Forelimb muscle (tissue), 1 donor: ENCODE measurements at places on chromosomes 7 and 10.

- DNase-seq, result no peak
Observed at GRCh38 chr7:74032191-74032490, 4.2 kb downstream of the ELN start.

DNA sequence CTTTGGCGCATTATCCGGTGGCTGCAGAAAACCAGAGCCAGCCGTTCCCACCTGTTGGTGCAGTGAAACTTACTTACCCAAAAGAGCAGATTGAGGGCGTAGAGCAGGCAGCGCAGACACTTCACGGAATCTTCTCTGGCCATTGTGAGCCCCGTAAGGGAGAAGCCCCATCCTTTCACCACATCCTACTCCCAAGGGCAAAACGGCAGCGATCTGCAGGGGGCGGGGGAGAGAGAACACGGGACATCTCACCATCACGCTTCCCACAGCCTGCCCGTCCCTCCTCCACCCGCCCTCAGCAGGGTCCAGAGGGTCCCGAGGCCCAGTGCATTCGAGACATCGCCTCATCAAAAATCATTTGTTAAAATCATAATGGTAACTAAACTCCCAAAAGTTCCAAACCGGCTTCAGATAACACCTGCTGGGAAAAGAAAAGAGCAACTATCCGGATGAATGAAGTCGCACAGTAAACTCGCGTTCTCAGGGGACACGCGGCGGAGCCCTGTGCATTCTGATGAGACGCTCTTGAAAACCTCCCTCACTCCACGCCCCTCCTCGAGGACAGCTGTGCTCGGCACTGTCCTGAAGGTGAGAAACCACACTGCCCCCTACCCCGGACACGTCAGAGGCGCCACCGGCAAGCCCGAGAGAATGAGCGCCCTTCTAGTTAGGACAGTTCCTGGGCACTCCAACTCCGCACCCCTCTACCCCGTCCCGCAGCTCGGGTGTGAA is 1.2 kb downstream of the TSPAN12 start:
- no peak for DNase-seq

- DNase-seq, result no peak
Observed at GRCh38 chr10:77478247-77478961, 159.2 kb downstream of the KCNMA1 start.

DNA sequence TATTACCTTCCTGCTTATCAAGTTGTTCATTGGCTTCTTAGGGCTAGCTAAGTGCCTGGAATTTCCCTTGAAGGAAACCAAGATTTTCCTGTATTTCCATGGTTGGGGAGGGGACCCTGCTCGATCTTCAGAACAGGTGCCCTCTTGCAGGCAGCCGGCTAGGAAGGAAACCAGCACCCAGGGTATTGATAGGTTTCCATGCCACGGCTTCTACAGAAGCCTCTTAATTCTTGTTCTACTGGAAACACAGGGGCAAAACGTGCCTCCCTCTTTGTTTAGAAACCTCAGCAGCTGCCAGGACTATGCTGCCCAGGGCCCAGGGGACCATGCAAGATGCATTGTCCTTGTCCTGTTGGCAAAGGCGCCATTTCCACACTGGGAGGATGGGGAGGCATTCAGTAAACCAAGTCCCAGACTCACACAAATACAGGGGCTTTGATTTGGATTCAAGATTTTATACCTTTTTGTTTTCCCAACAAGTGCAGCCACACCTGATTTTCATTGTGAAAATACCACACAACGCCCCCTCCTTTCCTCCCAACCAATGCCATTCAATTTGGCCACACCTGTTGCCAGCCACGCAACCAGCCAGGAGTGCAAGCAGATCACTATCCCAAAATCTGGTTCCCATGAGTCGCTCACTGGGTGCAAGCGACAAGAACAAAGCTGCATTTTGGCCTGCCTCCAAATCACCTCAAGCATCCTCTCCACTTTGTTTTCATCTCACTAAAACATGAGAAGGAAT is 29.6 kb downstream of the C10orf71 start:
- DNase-seq, result no peak

DNA sequence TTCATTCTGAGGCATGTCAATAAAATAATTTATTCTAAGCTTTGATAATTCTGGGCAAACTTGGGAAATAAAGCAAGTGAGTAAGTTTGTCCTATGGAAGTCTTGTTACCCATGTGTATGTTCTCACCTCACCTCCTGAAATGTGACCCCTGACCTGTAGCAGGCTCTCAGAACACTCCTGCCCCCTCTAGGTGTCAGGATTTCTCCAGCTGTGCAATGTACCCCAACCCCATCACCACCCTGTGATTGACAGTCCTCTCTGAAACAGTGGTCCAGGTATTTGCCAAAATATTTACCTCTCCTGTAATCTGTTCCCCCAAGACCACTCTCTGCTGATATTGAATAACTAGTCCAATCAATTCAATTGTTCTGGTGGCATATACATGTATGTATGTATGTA is 122.6 kb upstream of the PTER start:
- DNase-seq, result no peak

GRCh38 chr7:1234049-1234880 is 1.6 kb downstream of the UNCX start:
- DNase-seq, result no peak

DNA sequence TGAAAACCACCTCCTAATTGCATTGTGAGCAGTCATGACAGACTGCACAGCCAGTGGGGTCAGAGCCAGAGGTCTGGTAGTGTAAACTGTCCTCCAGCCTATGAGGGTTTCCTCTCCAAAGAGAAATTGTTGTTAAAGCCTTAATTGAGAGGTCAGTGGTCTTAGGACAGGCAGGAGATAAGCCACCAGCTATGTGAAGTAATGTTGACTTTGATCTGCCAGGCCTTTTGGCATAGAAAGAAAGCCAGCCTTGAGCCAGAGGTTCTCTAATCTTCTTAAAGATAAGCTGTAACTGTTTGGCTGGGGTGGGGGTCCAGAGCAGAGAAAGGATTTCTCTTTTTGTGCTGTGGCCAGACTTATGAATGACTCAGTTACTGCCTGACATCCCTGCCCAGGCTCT is 248.4 kb downstream of the WDR11 start:
- DNase-seq, result no peak

DNA sequence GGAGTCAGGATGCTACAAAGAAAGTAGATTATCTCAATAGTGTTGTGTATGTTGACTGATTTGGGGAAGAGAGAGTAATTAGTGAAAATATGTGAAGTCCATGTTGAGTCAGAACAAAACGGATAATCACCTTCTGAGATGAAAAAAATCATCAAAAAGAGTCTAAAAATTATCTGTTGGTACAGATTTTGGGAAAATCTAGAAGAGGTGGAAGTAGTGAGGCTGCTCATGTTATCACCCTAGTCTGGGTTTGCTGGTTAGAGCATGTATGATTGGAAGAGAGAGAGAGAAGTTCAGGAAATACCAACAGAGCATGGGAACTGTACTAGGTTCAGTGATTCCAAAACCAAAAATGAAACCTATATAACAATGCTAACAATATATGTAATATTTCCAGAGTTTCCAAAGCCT is 12.3 kb downstream of the RPA3 start:
- no peak for DNase-seq
